ENCODE measurements at places on chromosomes 1 and 21.

DNA sequence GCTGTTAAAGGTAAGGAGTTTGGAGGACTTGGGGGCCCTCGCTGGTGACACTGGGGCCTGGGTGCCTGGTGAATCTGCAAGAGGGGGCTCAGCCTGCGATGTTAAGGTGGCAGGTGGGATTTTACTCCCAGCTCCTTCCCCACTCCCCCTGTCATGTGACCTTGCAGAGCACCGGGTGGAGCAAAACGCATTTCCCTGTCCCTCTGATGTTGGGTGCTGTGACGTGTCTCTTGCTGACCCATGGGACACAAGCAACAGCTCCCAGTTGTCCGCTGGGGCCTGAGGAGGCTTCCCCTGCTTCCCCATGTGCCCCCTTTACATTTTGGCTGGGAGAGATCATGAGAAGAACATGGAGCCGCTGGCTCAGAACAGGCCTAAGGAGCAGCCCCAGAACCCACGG lies 319.0 kb downstream of the MATN1 start:
- DNase-seq: no peak

- no peak for DNase-seq
These were observed 432.3 kb downstream of the LRRIQ3 start for GRCh38 chr1:73765551-73766233.

GRCh38 chr1:99957818-99958217 lies 12.0 kb upstream of the SLC35A3 start:
- no peak for DNase-seq

- no peak for DNase-seq
These were observed 44.7 kb downstream of the XCL2 start for GRCh38 chr1:168498956-168499687.

DNA sequence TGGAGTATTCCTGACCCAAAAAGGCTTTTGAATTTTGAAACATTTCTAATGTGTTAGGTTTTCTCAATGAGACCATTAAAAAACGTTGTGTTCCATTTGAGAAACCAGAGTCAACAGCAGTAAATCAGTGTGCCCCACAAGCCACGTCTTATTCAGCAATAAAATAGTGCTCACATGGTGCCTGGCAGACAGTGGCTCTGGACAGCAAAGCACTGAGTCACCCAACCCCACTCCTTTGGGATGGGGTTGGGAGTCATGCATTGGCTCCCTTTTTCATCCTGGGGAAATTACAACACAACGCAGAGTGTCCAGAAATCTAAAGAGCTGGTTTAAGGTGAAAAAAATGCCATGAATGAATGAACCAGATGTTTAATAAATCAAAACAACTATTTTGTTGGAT lies 46.5 kb downstream of the KCNJ15 start:
- DNase-seq: no peak

- DNase-seq: no peak
These were observed 213.4 kb upstream of the CACYBP start for GRCh38 chr1:174786358-174786757.

DNA sequence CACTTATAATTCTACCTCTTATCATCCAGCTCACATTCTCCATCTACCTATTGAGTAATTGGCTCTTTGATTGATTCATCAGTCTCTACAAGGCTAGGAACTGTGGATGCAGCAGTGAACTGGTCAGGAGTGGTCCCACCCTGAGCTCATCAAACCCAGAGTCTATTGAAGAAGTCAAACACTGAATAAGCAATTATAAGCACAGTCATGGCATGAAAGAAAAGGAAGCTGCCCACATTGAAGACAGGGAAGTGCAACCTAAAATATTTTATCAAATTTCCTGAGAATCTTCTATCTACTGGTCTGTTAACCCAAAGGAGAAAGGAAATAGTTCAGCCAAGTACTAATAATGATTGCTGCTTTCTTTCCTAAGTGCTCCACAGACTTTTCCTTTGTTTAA lies 35.7 kb downstream of the ACP6 start:
- no peak for DNase-seq

- DNase-seq: no peak
These were observed 60.3 kb downstream of the FH start for GRCh38 chr1:241459186-241459802.

- no peak for DNase-seq
These were observed 485.4 kb upstream of the PRMT6 start for GRCh38 chr1:106571109-106571508.

DNA sequence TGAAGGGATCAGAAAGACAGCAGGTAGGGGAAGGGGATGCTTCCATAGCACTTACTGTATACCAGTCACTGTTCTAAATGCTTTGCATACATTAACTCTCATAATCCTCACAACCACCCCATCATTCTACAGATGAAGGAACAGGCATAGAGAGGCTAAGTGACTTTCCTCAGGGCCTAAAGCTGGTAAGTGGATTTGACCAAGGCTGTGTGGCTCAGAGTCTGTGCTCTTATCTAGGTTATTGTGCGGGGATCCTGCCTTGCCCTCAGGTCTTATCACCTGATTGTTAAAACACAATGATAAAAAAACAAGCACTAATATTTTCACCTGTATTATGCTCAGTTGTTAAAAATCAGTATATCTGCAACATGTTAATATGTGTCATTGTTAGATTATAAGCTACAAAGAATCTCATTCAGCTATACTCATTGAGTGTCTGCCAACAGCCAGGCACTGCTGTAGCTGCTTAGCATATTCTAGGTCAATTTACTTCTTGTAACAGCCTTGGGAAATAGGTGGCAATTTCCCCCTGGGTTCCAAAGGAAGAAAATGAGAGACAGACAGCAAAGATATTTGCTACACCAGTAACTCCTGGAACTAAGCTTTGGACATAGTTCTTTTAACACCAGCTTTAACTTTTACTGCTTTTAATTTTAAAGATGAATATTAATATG lies 38.6 kb upstream of the RBM15 start:
- DNase-seq: no peak

DNA sequence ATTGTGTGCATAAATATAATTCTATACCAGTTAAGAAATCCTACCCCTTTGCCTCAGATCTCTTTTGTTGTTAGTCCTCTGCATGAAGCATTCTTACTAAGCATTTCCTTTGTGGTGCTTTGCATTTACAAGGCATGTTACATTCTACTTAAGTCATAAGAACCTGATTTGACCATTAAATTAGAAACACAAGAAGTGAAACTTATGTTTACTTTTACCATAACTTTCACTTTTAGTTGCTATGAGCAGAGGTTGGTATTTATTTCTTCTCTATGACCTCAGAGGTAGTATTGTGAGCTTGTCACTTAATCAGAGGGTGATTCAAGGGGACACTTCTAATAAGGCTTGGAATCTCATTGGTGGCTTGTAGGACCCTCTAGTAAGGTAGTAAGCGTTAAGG lies 9.0 kb downstream of the FAM20B start:
- no peak for DNase-seq

DNA sequence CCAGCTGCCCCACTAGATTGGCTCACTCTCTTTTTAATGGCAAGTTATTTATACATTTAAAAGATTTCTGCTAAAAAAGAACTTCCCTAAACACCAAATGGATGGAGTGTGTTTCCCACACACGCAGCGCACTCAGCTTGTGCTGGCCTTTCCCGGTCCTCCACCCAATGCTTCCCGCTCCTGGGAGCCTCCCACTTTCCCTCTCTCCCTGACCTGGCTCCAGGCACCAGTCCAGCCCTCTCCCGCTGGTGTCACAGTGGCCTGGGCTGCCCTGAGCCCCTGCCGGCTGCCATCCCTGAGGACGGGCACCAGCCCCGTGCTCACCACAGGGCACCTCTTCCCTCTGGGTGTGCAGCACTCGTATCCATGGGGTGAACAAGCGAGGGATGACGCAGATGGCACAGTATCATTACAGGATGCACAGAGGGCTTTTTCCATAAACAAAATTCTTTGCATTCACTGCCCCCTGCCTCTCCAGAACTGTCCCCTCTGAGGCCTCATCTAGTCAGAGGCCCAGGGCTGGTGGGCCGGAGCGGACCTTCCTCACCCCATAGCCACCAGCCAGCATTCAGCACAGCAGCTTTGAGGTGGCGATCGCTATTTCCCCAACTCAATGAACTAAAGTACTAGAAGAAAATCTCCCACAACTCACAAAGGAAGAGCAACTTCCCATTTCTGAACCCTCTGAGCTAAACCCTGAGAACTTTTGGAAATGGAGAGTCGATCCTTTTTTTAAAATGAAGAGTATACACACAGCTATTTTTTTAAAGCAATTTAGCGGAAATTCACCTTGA lies 68.5 kb downstream of the SLC37A1 start:
- peak; percentile 51 for DNase-seq

DNA sequence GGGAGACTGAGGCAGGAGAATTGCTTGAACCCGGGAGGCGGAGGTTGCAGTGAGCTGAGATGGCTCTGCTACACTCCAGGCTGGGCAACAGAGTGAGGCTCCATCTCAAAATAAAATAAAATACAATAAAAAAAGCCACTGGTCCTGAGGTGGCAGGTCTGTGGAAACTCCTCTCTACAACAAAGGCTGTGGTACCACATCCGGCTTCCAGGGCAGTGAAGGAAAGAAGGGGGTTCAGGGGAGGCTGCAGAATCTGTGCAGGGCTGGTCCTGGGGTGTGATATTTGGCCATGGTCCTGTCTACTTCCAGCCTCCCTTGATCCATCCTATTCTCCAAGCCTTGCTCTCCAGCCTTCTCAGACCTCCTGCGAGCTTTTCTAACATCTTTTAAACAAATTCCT lies 731 bp upstream of the ZNF683 start:
- DNase-seq: no peak

DNA sequence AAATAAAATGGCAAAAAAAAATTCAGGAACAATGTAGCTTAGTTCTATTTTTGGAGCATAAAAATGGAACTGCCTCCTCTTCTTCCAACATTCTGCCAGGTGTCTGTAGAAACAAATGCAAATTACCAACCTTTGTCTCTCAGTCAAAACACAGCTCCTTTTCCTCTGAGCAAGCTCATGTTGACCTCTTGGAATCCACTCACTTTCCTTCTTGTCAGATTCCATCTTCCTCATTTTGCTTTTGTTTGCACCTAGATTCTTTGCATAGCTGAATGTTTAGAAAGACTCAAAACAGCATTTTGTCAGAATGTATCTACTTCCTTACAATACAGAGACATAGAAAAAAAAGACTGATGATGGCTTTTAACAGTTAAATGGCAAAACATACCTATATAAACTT lies 178.2 kb downstream of the ADGRL2 start:
- DNase-seq: no peak

DNA sequence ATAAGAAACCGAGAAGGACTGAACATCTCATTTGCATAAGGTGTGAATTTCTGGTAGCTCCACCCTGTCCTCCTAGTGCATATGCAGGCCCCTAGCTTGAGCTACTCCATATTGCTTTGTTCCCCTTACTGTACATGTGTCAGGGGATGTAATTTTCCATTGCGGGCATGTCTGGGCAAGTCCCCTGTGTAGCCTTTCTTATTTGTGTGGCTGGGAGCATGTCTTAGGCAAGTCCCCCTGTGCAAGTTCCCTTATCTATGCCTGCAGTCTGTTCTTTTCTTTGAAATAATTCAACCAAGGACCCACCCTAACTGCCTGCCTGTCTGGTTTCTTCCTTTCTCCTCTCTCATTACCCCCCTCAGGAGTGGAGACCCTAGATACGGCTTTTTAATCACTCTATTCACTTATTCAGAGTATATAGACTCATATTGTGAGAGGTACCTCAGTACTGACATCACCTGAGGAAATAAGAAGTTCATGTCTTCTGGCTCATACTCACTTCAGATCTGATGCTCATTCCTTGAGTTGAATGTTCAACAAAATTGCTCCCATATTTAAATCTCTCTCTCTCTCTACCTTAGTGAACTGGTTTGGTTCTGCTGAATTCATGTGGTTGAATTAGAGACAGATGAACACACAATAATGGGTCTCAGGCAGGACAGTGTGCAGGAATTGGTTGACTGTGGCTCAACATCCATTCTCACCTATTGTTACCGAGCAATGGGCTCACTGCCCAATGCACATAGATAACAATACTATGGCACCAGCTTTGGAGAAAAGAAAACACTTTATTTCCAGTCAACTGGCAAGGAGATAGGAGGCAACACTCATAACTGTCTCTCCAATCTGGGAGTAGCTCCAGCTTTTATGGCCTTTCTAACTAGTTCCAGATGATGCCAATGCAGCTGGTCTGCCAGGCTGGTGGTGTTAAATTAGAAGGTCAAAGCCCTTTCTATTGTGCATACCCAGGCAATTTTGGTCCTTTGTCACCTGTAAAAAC lies 27.9 kb upstream of the NPL start:
- DNase-seq: no peak

- DNase-seq: no peak
These were observed 222.8 kb downstream of the SIPA1L2 start for GRCh38 chr1:232407120-232407519.

DNA sequence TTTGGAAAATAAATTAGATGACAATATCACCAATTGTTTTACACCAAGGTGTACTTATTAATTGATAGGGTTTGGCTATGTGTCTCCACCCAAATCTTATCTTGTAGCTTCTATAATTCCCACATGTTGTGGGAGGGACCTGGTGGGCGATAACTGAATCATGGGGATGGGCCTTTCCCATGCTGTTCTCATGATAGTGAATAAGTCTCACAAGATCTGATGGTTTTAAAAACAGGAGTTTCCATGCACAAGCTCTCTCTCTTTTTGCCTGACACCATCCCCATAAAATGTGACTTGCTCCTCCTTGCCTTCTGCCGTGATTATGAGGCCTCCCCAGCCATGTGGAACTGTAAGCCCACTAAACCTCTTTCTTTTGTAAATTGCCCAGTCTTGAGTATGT lies 131.0 kb upstream of the LMO4 start:
- DNase-seq: no peak

DNA sequence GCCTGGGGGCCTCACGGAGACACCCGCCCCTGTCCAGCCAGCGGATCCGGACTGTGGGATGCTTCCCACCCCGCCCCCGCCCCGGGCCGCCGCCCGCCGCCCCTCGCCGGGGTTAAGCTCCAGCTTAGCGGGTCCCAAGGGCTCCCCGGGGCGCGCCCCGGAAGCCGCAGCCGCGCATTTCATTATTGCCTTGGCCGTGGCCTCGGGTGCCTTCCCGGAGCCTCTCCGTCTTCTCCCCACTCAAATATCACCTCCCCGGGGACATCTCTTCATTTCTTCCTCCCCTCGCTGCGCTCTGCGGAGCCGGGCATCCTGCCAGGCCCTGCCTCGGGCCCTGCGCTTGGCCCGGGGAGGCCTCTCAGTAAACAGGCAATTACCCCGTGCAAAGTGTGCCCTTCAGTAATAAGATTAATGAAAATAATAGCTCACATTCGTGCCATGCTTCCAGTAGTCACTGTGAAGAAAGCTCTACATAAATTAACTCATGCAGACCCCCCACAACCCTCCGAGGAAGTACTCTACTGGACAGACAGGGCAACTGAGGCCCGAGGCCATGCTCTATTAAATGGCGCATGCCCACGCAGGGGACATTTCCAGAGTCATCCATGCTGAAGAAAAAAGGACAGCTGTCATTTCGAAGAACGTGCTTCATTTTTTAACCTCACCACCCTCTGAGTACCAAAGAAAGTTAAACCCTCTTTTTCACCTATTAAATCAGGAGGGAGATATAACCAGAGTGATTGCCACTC lies 49.9 kb upstream of the LAPTM5 start:
- DNase-seq: peak; percentile 75

DNA sequence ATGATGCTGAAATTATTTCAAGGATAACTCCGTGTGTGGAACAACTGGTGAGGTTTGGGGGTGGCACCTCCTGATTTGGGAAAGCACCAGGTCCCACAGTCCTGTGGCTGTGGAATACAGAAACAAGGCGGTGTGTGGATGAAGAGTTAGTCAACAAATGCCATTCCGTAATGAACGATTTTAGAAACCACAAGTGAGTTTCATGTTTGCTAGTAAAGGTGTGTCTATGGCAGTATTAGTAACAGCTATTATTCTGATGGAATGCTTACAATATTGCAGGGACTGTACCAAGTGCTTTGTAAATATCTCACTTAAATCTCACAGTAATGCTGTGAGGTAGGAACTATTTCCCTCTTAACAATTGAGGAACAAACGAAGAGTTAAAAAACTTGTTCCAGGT lies 53.8 kb downstream of the B3GALNT2 start:
- DNase-seq: no peak
